ENCODE measurements at places on chromosomes 11 and 22. TPM values are rescaled to one million over a fixed set of nuclear protein-coding genes. Genes with fewer than 3 reads are reported as not detected.

DNA sequence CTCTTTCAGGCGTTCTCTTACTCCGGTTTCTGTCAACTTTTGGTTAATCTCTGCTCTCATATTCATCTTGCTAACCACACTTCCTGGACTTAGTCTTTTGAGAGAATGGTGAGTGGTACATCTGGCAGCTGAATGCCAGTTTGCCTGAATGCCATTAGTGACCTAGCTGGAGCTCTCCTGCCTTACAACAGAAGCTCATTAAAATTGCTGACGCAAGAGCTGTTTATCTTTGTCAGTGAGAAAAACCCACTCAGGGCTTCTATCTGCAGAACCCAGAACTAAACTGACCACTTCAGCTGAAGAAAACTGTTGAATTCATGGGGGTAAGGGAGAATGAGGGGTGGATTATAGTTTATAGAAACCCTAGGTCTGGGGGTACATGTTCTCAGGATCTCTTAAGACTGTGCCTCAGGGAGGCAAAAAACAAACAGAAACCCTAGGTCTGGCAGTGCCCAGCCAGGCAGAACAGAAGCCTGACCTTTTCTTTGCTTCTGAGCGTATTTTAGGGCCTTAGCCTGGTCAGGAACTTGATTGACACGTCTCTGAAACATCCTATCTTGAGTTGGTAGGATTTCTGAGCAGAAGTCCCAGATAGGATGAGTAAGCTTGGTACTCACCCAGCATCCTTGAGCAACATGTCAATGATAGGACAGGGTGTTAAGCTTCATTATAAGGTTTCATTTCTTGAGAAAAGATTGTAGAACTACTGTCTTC is 52.8 kb upstream of the YWHAH start:
- peak; percentile 9 for DNase-seq

The SEPTIN3 gene
- total RNA-seq: 0.77 TPM

DNA sequence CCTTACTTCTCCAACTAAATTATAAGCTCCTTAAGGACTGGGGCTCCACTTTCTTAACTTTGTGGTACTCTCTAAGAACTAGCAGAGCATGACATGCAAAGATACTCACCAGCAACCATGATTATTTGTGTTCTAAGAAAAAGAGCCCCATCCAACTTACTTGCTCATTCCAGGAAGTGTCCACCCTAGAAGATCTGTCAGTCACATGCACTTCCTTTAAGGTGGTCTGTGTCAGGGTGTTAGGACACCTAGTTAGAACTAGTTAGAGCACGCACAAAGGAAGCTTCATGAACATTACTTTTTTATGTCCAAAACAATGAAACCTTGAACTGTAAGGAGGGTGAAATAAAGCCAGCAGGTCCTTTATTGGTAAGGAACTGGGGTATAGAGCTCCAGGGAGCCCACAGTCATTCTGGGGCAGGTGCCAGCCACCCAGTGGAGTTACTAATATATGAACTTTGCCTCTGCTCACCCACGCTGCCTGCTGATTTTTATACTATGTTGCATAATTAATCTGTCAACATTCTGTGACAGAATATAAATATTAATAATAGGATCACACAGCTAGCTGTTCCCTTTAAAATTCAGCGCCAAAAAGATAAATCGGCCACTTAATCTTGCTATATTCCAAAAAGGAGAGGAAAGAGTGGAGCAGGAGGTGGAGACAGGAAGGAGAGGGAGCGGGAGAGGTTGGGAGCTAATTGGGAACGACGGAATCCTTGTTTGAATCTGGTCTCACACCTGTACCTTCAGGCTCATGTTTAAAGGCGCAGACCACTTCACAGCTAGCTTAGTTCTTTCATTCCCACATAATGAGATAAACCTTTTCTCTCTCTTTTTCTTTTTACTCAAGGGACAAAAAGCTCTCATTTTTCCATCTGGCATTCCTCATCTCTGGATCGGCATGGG is 755.0 kb downstream of the OPCML start:
- no peak for DNase-seq

- no peak for DNase-seq
Measured at GRCh38 chr11:70705097-70705496, 306.8 kb downstream of the CTTN start.

The CYP2D6 gene
- 0.40 TPM for total RNA-seq

The DBX1 gene
- not detected for total RNA-seq

The NOX4 gene
- total RNA-seq: 6.8 TPM

- no peak for DNase-seq
Measured at GRCh38 chr11:82046778-82047177, 686.9 kb downstream of the FAM181B start.

DNA sequence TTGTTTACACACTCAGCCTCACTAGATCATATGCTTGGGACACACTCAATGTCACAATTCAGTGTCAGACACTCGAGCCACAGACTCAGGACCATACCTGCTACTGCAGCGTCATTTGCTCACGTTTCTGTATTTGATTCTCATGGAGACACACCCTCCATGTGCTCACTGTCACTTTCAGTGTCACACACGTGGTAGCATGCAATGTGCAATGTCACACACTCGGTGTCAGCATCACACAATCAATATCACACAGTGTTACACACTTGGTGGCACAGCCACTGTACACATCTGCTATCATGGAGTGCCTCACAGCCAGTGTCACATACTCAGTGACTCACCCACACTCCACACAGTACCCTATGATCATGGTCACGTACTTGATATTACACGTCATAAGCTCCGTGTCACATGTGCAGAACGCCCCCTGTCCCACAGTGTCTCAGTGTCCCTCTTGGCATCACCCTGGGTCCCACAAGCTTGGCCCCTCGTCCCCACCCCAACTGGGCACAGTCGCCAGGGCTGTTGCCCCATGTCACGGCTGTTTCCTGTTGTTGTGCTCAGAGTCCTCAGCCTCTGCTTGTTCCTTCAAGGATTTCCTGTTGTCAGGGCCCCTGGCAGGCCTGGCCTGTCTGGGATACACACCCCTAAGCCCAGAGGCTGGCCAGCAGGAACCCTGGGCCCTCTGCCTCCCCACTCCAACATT is 49.6 kb downstream of the PDE2A start:
- no peak for DNase-seq

- DNase-seq: no peak
Measured at GRCh38 chr11:128519338-128519737, 68.0 kb downstream of the ETS1 start.

GRCh38 chr22:18965526-18966421 is 29.7 kb upstream of the PRODH start:
- no peak for DNase-seq

- DNase-seq: no peak
Measured at GRCh38 chr11:34143048-34143447, 37.6 kb downstream of the NAT10 start.

GRCh38 chr11:17296852-17297559 is 20.5 kb downstream of the NUCB2 start:
- no peak for DNase-seq

GRCh38 chr11:69958308-69958707 is 119.8 kb upstream of the ANO1 start:
- peak; percentile 72 for DNase-seq

DNA sequence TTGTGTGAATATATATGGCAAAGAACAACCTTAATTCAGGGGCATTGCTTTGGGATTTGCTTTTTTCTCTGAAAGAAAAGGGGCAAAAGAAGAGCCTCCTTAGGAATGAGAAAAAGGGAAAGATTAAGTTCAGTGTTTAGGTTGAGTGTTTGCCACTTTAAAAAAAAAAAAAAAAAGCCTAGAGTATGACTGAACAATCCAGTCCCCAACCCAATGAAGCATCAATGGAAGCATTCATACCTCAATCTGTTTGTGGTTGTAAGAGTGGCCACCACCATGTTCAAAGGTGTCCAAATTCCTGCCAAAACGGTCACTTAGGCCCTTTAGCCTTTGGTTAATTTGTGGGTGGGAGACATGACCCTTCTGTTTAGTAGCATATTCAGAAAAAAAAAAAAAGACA is 260.6 kb downstream of the SOX6 start:
- DNase-seq: no peak

DNA sequence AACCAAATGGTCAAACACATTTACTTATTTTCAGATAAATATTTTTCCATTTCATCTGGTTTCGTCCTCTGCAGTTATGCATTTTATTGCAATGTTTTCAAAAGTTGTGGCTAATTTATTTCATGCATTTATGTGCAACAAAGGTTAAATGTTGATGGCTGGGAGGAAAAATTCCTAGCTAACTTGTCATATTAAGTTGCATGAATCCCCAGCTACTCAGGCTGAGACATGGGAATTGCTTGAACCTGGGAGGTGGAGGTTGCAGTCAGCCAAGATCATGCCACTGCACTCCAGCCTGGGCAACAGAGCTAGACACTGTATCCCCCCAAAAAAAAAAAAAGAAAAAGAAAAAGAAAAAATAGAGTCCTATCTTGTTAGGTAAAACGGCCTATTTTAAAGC is 1862.4 kb upstream of the RAG2 start:
- DNase-seq: no peak

DNA sequence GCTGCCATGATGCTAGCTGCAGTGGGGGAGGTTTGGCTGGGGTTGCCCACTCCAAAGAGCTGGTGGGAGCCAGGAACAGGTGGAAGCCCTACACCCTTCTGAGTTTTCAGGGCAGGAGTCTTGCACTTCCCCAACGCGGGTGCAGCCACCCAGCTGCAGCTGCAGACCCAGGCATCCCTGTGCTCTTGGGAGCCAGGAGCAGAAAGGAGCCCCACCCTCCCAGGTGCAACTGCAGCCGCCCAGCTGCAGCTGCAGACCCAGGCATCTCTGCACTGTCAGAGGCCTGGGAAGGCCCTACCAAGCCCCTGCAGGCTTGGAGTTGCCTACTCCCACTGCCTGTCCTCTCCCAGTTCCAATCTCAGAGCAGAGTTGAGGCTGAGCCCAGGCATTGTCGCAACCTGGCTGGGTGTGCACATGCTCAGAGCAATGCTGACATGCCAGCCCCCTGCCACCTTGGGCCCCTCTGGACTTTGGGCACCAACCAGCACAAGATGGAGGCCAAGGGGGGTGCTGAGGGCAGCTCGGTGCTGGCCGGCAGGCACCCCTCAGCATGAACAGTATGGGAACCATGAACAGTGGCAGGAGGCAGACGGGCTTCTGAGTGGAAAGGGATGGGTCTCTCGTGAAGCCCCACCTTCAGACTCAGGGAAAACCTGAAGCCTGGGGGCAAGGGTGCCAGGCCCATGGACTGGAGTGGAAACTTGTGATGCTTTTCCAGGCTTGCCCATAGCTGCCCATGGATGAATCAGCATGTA is 195.4 kb downstream of the DCDC1 start:
- DNase-seq: no peak

DNA sequence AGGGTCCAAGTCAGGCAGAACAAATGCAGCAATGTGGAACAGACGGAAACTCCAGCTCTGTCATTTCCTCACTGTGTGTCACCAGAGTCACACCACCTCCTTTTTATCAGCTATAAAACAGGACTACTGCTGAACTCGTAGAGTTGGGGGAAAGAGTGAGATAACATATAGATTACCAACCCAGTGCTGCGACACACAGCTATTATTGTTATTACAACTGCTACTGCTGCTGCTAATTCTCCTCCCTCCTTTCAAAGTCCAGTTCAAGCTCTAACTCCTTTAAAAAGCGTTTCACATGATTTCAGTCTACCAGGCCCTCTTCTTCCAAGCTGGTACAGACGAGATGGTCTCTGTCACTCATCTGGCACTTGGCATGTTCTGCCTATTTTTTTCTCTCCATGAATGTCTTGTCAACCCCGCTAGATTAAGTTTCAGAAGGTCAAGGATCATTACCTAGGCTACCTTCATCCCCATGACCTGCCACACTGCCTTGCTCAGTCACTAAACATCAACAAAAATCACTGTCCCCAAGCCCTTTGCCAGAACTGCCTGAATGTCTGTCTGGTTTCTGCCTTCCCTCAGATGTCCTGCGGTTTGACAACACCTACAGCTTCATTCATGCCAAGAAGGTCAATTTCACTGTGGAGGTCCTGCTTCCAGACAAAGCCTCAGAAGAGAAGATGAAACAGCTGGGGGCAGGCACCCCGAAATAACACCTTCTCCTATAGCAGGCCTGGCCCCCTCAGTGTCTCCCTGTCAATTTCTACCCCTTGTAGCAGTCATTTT is 3.7 kb upstream of the MTFP1 start:
- DNase-seq: peak; percentile 48

- no peak for DNase-seq
Measured at GRCh38 chr22:37470087-37470445, 16.1 kb downstream of the MFNG start.

DNA sequence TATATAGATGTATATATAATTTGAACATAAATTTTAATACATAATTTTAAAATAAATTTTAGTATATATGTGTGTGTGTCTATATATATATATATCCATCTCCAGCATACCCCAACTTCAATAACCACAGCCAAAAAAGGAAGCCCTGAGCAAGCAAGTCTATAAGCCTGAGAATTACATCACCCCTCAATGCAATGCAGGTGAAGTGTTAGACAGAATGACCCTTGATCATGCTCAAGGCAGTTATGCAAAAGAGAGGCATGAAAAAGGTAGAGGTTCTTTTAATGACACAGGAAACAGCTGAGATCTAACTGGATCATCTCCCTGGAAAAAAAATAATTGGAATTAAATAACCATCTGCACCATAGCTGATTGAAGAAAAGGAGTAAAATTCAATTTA is 557.9 kb upstream of the ANO5 start:
- no peak for DNase-seq

- no peak for DNase-seq
Measured at GRCh38 chr22:25449781-25450317, 114.6 kb upstream of the GRK3 start.

DNA sequence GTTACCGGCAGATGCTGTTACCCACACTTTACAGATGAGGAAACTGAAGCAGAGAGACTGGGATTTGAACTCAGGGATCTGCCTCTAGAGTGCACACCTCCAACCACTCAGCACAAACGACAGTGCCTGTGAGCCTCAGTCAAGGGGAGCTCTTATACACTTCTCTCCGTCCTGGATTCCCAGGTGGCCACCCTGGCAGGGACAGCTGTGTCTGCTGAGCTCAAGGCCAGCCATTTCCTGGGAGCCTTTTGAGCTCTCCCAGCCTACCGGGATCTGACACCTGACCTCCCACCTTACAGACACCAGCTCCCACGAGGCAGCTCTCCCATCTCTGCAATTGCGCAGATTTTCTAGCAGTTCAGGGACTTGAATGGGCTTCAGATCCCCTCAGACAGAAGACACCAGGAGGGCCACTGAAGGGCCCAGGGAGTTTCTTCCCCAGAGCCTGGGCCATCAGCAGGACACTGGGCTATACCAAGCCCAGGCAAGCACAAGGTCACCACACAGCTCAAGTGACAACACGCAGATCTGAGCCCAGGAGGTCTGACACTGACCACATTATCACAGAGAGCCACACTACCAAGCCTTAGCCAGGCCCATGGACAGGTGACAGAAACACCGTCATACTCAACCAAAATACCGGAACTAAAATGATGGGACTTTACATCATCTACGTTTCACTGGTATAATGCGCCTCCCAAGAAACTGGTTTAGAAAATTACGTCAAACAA is 17.1 kb downstream of the PDGFB start:
- DNase-seq: no peak
